ENCODE measurements at places on chromosomes 12 and 14.
A peak's percentile ranks its signal among the peaks of the same experiment; 100 is the strongest.

DNA sequence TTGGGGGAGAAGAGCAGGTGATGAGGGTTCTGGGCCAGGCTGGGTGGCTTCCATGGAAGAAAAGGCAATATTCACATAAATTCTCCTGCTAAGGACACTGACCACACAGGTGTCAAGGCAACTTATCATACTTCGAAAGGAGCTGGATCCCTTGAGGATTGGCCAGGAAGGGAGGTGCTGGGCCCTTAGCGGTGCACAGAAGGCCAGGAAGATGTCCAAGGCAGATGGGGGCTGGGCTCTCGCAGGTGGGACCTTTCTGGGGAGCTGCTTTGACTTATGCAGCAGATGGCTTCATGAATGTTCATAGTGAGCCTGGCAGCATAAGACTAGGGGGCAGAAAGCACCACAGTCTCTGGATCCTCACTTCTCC is 3.9 kb downstream of the CD63 start:
- no peak for DNase-seq

- DNase-seq: no peak
Measured at GRCh38 chr12:45285717-45286116, 69.8 kb downstream of the ANO6 start.

- DNase-seq: no peak
Measured at GRCh38 chr12:14979468-14979867, 6.6 kb downstream of the PDE6H start.

DNA sequence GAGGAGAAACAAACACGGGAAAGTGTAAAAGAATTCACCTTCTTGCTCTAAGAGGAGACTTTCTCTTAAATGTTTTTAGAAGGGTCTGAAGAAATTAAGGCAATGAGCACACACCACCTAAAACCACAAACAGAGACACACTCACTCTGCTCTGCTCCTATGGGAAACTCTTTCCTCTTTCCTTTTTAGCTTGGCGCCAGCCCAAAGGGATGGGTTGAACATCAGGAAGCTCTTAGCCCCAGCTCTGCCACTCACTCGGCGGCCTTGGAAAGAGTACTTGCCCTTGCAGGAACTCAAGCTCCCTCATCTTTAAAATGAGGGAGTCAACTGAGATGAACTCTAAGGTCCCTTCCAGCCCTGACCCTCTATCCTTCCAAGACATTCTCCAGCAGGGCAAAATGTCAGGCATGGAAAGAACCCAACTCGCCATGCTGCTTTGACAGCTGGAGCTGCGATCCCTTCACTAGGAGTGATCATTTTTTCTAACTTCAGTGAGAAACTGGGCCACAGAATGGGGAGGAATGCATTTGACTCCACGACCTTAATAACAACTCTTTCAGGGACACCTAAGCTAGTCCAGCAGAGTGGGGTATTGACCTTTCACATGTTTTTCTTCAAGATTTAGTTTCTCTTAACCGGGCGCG is 980 bp upstream of the RNASE8 start:
- DNase-seq: no peak

GRCh38 chr12:77943466-77943865 is 112.8 kb downstream of the NAV3 start:
- DNase-seq: no peak

- no peak for DNase-seq
Measured at GRCh38 chr12:2510045-2510444, 284.7 kb upstream of the FKBP4 start.

DNA sequence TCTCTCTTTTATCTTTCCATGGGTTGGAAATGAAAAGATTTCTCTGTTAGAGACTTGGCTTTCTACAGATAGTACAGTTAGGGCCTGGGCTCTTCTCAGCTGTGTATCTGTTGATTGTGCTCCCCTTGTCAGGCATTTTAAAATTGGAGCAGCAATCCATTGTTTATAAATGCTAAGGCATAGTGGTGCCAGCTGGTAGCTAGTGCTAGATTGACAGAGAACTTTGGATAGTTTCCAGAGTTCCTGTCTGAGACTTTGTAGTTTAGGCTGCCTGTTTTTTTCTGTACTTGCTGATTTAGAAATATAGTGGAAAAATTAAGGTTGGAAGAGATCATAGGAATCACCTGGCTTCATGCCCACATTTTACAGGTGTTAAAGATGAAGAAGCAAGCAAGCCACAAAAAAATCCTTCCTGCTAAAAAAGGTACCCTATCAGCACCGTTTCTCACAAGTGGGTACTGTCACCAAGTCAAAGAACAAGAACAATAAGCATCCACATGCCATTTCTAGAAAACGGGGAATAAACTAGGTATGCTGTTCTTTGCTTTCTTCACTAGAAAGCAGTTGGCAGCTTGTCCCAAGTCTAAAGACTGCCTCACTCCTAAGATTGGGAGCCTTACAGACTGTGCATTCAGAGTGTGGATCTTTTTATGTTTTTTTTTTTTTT is 6.2 kb downstream of the TTLL5 start:
- DNase-seq: no peak

- no peak for DNase-seq
Measured at GRCh38 chr12:4402996-4403395, 23.5 kb upstream of the FGF23 start.

GRCh38 chr14:52706286-52706685 is 714 bp upstream of the PSMC6 start:
- DNase-seq: no peak

DNA sequence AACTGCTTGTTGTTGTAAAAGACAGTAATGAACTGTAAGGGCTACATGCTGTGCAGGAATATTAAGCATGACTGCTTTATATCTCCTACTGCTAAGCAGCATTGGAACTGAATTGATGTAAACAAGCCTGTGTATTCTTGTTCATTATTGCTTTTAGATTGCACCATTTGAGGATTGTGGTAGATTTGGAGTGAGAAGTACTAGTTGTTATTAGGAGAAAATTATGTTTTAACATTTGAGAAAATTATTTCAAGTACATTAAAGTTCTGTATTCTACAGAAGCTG is 212.7 kb downstream of the ERC1 start:
- DNase-seq: no peak

DNA sequence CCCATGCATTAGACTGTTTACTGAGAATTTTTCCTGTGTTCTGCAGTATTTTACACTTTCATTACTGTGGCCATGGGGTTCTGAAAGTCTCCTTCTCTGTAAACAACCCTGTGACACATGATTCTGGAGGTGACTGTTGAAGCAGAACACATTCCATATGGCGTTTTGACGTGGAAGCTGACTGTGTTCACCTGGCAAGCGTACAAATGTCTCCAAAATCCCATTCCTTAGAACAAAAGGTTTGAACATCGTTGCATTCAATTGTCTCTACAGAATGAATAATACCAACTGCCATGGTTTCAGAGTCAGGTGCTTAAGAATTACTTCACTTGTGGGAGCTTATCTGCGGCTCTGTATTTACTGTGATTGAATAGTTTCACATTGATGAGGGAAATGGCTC is 485.6 kb upstream of the TMEM132C start:
- DNase-seq: no peak

GRCh38 chr14:99266181-99267178 is 5.5 kb downstream of the BCL11B start:
- DNase-seq: peak; percentile 84

- no peak for DNase-seq
Measured at GRCh38 chr12:46763230-46763629, 62.6 kb downstream of the SLC38A4 start.

GRCh38 chr12:99957866-99958466 is 26.8 kb downstream of the ANKS1B start:
- no peak for DNase-seq

DNA sequence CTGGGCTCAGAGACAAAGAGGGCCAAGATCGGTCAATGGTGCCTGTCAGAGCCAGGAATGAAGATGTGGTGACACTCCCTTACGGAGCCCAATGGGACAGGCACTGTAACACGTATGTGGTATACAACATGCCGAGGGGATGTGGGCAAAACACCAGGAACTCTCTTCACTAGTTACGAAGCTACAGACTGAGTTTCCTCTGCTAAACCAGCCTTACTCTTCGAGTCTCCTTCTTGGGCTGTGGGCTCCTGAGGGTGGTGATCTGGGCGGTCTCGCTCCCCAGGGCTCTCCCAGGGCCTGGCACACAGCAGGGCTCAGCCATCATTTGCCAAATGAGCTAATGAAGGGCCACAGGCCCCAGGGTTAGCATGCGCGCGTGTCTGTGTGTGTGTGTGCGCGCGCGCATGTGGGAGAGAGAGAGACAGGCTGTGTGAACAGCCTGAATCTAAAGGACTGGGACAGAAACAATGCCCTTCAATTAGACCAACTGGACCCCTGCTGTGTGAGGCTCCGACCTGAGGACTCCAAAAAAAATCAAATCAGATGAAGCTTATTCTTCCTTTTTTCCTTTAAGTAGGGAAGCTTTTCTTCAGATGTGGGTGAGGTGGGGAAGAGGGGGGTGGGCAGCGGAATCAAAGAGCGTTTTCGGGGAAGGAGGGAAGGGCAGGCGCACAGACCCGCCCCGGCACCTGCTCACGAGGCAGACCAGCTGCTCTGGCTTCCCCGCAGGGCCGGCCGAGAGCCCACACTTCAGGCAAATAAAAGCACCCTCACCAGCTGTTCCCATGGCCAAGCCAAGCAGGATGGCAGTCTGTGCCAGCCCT is 42.5 kb downstream of the CCDC88C start:
- DNase-seq: no peak

- no peak for DNase-seq
Measured at GRCh38 chr14:56512521-56512920, 67.1 kb upstream of the TMEM260 start.

DNA sequence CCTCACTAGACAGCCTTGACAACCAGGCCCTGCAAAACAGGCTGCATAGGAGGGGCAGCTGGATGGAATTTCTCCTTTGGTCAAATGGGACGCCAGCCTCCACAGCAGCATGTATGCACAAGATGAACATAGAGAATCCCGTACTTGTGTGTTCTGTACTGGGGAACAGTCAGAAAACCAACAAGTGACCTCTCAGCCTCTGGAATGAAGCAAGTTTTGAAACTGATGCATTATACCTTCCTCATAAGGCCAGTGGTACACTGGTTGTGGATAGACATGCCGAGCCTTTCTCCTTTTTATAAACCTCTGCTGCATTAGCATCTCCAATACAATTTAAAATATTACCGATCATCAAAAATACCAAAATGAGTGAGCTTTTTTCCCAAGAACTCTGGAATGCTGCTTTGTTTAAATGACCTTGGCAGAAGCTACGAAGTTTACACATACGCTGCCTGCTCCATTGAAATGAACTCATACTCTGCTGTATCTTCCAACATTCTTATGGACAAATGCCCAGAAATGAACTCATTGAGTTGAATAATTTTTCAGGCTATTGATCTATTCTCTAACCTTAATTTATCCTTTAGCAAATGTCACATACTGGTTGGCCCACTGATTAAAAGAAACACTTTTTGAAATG is 47.6 kb upstream of the FERMT2 start:
- DNase-seq: no peak

DNA sequence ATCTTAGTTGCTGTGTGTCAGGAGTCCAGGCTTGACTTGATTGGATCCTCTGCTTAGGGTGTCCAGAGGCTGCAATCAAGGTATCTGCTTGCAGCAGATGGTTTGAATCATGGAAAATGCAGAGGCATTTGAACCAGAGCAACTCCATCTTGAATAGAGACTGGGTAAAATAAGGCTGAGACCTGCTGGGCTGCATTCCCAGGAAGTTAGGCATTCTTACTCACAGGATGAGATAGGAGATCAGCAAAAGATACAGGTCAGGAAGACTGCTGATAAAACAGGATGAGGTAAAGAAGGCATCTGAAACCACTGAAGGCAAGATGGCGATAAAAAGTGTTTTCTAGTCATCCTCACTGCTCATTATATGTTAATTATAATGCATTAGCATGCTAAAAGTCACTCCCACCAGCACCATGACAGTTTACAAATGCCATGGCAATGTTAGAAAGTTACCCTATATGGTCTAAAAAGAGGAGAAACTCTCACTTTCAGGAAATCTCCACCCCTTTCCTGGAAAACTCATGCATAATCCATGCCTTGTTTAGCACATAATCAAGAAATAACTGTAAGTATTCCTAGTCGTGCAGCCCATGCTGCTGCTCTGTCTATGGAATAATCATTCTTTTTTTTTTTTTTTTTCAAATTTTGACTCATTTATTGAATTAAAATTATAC is 218.3 kb upstream of the CPNE8 start:
- DNase-seq: no peak

DNA sequence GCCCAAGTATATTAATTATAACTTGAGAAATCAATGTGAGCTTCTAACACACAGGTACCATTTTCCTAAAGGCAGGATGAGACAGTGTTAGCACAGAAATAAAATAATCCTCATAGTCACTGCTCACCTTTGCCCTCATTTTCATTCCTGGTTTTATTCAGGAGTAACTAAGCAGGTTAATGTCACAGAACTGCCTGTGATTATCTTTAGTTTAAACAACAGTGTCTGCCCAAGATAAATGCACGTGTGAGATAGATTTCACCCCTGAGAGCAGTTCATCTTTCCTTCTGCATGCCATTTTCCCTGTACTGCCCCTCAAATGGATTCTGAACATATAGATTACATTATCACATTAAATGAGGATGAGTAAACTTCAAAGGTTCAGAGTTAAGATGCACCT is 250.7 kb downstream of the RMST start:
- no peak for DNase-seq

DNA sequence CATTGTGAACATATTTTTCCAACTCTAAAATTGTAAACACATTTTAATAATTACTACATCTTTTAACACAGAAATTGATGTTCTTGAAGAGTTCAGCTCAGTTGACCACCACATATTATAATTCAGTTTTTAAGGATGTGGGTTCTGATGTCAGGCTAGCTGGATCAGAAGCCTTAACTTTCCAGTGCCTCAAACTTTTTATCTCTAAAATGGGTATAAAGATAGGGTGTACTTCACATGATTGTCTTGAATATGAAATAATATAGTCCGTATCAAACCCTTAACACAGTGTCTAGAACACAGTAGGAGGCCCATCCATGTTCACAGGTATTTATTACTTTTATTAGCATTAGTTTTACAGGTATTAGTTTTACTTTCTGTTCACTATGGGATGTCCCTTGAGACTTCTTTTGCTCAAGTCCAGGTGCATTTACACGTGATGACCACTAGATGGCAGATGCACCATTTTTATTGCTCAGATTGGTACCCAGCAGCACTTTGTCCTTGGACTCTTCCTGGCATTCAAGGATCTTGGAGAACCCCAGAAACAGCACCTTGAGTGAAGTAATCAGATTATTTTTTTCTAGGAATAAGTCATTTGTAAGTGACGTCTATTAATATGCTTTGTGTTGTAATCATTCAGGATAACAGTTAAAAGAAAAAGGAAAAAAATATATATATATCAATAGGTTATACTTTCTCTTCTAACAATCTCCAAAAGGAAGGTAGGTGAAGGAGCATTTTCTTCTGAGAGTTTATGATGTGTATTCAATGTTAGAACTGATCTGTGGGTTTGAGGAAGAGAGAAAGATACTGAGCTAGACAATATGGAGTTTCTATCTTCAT is 580.2 kb downstream of the ETNK1 start:
- no peak for DNase-seq

- DNase-seq: no peak
Measured at GRCh38 chr12:51687177-51687576, 96.1 kb downstream of the SCN8A start.

- no peak for DNase-seq
Measured at GRCh38 chr12:31599053-31599452, 8.1 kb upstream of the DENND5B start.
